ENCODE measurements at places on chromosomes 16 and 17.

DNA sequence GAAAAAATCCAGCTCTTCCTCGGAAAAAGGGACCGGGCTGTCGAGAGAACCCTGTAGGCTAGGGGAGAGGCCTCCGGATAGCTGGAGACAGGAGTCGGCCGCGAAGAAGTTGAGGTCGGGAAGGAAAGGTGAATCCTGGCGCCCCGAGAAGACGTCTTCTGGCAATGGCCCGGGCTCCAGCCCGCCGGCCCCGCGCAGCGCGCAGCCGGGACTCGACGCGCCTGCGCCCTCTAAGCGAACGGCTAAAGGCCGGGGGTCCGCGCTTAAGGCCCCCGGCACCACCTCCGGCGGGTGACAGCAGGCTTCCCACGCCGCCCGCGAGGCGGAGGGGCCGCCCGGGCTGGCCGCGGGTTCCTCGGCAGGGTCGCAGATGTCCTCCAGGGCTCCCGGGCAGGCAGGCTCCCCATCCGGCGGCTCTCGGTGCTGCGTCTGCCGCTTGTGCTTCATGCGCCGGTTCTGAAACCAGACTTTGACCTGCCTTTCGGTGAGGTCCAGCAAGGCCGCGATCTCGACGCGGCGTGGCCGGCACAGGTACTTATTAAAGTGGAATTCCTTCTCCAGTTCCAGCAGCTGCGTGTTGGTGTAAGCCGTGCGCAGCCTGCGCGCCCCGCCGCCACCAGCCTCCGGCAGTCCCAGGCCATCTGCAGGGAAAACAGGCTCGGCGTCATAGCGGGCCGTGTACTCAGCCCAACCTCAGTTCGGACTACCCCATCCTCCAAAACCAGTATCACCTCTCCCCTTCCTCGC, 1.6 kb downstream of the HOXB2 start:
- no peak for DNase-seq

DNA sequence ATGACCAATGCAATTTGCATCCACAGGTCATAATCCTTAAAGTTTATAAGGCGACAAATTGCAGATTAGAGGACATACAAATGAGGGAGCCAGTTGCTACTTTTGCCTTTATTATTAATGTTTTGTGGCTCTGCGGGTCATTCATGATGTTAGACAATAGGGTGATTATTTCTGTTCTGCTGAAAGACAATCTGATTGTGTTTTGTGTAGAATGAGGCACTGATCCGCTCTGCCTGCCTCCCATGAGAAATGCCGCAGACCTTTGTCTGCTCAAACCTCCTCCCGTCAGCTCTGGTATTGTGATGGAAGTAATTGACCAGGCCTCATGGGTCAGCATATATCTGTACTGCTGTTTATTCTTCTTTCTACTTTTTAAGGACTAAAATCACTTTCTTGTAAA, 224.9 kb downstream of the PRKCA start:
- no peak for DNase-seq

GRCh38 chr16:4090351-4090851, 25.8 kb downstream of the ADCY9 start:
- no peak for DNase-seq

- no peak for DNase-seq
These were observed 65.8 kb downstream of the NKD1 start for GRCh38 chr16:50613964-50614474.

DNA sequence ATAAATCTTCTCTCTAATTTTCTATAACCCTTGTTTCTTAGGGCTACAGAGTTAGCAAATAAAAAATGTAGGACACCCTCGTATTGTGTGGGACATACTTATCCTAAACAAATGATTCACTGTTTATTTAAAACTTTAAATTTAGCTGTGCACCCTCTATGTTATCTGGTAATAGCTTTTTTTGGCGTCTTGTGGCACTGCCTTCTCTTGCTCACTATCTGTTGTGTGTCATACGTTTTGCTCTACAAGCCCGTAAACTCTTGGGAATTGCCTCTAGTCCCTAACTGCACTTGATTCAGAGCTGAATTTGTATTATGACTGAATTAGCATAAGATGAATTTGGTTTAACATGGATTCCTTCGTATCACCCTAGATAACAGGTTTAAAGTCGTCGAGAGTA, 144.3 kb upstream of the MYOCD start:
- no peak for DNase-seq

DNA sequence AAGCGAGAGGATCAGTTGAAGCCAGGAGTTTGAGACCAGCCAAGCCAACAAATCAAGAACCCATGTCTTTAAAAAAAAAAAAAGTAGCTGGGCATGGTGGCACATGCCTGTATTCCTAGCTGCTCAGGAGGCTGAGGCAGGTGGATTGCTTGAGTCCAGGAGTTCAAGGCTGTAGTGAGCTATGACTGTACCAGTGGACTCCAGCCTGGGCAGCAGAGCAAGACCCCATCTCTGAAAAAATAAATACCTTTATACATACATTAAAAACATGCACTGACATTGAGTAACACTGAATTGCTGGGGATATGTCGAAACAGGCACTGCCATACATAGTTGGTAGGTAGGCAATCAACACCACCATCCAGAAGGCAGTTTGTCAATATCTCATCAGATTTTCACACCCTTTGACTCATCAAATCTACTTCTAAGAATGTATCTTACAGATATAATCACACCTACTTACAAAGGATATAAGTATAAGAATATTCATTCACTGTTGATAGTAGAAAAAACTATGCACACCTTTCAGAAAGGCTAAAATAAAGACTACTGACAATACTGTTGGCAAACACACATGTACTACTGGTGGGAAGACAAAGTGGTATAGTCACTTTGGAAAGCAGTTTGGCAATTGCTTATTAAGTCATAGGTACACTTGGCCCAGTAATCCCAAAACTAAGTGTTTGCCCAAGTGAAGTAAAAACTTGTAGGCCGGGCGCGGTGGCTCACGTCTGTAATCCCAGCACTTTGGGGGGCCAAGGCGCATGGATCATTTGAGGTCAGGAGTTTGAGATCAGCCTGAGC, 6.4 kb upstream of the CEP20 start:
- DNase-seq: no peak

DNA sequence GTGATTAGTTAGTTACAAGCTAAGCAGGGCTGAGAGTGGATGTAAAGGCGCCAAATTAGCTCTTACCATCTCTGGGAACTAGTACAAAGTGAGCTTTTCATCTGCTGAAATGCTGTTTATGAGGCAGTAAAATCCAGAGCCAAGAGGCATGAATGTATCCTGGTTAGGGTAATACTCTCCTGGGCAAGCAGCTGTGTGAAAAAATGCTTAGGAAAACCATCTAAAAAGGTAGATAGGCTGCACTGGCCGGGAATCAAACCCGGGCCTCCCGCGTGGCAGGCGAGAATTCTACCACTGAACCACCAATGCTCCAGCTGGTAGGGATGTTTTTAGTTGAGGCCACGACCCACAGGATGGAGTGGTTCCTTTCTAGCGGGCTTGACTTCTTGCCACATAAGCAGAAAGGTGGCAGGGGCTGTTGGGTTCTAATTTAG, 23.0 kb downstream of the VAC14 start:
- no peak for DNase-seq

DNA sequence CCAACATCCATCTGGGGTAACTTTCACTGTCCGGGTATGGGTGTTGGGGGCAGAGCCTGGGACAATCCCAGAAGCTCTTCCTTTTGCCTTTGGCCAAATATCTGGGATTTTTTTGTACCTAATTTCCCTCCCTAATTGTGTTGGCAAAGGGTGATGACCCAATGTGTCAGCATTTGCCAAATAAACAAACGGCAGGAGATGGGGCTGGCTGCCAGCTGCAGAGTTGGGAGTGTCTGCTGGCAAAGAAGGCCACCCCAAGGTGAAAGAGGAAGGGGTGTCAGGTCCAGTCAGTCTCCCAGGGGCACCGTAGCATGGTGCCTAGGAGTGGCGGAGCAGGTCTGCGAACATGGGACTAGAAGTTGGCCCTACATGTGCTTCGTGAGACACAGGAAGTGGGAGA, 73.0 kb downstream of the SLC6A2 start:
- DNase-seq: no peak

- DNase-seq: no peak
These were observed 204.9 kb downstream of the PRKCA start for GRCh38 chr17:66507103-66507923.

DNA sequence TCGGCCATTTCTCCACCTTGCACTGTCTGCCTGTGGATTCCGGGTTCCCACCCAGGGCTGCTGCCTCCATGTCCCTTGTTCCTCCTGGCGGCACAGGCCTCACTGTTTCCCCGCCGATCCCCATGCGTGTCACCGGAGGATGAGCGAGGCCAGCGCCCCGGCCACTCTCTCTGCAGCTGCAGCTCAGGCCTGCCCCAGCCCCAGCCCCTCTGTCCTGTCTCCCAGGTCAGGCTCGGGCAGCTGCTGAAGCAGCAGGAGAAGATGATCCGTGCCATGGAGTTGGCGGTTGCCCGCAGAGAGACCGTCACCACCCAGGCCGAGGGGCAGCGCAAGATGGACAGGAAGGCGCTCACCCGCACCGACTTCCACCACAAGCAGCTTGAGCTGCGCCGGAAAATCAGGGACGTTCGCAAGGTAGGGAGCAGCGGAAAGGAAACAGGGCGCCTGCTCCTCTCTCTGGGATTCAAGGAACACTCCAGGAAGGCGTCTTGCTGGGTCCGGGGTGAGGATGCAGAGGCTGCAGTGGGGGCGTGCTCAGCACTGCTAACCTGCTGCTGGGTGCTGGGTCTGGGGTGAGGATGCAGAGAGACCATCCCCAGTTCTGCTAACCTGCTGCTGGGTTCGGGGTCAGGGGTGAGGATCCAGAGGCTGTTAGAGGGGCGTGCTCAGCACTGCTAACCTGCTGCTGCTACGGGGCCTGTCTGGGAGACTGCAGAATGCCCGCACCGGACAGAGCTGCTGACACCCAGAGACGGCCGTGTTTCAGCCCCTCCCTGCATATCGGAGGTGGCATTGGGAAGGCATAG, 6.1 kb upstream of the GAA start:
- peak; percentile 59 for DNase-seq

DNA sequence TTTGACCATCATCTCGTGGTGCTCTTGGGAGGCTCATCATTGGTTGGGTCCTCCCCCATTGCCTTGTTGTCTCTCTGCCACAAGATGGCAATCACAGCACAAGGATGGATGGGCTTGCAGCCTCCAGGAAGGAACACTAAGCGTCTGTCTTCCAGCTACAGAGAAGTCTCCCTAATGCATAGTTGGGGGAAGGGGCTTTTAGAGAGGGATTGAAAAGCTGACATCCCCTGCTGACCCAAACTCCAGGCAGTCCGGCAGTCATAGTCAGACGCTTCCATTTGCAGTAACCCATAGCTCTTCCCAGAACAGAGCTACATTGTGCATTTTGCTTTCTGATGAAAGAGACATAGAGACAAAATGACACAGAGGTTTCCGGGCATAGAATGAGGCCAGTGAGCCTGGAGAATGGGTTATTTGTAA, 111.4 kb downstream of the UTP18 start:
- peak; percentile 74 for DNase-seq

DNA sequence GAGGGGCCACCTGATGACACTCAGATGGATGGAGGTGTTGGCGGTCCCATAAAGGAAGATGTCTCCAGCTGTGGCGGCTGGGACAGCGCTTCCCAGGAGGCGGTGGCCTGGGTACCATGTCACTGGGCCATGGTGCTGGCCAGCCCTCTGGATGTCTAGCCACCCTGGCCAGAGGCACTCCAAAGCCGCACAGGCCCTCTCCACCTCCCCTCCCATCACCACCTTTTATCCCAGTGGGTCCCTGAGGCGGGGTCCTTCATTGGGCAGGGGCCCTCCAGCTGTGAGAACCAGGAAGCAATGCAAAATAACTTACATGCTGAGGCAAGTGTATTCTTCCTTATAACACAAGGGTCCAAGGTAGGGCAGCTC, 23.1 kb downstream of the RAB11FIP4 start:
- DNase-seq: no peak

DNA sequence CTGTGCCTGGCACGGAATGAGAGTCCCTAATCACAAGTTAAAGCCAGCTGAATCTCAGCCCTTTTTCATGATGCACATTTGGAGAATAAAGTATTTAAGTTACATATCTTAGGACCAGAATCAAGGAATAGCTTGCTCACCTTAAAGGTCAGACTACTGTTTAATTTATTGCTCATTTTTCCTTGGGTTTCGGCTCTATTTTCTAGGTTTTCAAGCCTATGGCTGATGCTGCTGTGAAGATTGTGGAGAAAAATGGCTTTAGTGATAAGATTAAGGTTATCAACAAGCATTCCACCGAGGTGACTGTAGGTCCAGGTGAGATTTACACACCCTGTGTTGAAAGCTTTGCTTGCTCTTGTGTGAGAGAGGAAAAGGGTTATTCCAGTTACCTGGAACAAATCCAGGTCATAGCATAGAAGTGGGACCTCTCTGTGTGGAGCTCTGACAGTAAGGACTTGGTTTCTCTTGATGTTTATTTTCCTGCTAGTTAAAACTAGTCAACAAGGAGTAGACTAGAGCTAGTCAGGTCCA, 18.1 kb downstream of the PRMT7 start:
- no peak for DNase-seq

DNA sequence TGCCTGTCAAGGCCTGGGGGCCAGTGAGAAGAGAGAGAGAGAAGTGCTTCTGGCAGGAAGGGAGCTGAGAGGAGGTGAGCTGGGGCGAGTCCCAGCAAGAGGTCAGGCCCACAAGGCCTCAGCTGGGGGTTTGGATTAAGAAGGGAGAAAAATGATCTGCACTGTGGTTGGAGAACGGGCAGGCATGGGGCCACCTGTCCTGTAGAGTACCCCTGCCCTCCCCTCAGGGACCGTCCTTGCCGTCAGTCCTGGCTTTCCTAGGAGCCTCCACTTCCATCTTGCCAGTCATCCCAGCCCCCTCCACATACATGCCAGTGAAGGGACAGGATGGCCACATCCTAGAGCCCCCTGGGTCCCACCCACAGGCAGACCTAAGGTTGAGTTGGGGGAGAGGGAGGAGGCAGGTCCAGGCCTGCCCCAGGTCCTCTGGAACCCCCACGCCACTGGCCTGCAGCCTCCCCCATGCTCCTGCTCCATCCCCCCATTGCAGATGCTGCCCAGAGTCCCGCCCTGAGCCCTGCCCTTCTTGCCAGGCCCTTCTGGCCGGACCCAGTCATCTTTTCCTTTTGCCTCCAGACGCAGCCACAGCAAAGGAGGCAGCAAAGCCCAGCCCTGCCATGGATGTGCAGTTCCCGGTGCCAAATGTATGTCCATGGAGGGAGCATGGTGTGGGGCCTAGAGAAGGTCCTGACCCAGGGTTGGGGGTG, 18.9 kb downstream of the KATNB1 start:
- no peak for DNase-seq

DNA sequence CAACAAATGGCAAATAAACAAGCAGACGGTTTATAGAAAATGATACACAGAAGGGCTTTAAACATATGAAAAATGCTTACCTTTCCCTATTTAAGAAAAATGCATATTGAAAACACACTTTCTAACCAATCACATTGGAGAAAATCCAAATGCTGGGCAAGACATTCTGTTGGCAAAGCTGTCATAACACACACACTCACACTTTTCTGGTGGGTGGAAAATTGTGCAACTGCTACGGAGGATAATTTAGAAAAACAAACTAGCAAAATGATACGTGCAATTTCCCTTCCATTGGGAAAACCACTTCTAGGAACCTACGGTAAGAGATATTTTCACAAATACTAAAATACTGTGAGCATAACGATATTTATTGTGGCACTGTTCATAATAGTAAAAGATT, 9.8 kb upstream of the MYH3 start:
- DNase-seq: no peak

- DNase-seq: no peak
These were observed 2.1 kb upstream of the ADCY7 start for GRCh38 chr16:50263940-50264929.

Data from SK-N-DZ (cell line).